ENCODE measurements at places on chromosomes 7 and 10.

DNA sequence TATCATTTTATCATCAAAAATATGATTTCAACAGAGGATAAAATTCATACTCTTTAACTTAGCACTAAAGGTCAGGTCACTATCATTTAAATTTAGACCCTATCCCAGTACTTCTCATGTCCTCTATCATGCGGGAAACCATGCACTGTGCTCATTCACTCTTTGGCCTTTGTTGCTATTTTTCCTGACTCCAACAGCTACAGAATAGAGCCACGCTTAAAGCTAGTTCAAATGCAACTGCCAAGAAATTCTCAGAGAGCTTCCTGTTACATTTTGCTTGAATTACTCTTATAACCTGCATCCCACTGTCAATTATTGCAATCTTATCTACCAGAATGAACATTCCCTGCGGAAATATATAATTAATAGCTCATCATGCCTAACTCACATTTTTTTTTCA lies 58.3 kb downstream of the SEMA3A start:
- no peak for DNase-seq

- DNase-seq: no peak
Observed at GRCh38 chr7:45974540-45975360, 53.7 kb upstream of the IGFBP3 start.

DNA sequence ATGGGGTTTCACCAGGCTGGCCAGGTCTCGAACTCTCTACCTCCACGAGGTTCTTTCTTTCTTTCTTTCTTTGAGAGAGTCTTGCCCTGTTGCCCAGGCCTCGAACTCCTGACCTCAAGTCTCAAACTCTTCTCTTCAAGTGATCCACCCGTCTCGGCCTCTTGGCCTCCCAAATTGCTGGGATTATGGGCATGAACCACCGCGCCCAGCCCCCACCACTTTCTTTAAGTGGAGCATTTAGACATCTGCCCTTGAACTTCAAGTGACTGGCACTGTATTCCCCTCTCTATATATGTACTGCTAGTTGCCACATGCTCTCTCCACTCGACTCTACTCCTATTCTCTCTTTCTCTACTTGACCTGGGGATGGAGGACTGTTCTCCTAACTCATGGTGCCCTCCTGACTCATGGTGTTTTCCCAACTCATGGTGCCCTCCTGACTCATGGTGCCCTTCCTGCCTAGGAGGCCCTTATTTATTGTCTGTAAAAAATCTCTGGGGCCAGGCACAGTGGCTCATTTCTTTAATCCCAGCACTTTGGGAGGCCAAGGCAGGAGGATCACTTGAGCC lies 19.3 kb upstream of the ACHE start:
- no peak for DNase-seq

DNA sequence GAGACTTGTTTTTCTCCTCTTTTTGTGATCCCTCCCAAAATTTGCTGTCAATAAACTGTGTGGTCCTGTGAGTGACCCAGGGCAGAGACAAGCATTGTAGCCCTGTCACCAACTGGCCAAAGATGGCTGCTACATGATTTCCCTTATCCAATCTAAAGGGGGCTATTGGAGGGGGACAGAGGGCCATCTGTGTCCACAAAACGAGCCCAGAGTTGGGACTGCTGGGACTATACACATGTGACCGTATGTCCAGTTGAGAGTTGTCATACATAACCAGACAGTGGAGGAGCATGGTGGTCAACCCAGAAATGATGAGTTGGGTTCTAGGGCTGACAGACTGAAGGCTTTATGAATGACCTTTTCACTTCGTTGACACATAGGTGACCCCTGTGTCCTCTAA lies 55.3 kb upstream of the SDK1 start:
- DNase-seq: no peak

DNA sequence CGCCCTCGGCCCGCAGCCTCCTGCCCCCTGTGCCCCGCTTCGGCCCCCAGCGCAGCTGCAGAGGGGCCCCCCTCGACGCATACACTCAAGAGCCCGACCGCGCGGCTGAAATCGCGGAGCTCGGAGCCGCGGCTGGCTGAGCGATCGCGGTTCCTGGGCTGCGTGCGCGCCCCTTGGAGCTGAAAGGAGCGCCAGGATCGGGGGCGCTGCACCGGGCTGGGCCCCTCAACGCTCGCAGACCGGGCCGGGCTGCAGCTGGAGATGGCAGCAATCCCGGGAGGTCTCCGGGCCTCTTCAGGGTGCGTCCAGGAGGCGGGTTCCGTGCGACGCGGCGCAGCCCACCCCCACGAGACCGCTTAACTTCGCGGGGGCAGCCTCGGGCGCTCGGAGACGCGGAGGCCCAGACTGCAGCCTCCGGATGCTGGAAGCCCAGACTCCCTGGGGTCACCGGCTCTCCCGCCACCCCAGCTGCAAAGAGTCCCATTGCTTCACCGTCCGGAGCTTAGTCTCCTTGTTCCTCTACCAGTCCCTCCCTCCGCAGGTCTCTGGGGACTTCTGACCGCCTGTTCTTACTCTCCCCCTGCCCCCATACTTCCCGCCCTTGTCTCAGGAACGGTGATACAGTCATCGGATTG lies 73.0 kb upstream of the LRRC4 start:
- DNase-seq: no peak

GRCh38 chr7:121302214-121302745 lies 26.5 kb upstream of the WNT16 start:
- no peak for DNase-seq

GRCh38 chr7:33904681-33905388 lies 504 bp upstream of the BMPER start:
- DNase-seq: no peak

- no peak for DNase-seq
Observed at GRCh38 chr10:113754125-113754524, 2.6 kb downstream of the PLEKHS1 start.

GRCh38 chr7:98254951-98255610 lies 3.0 kb upstream of the TECPR1 start:
- peak; percentile 51 for DNase-seq

- DNase-seq: peak; percentile 75
Observed at GRCh38 chr7:135976312-135977006, 700 bp downstream of the MTPN start.

DNA sequence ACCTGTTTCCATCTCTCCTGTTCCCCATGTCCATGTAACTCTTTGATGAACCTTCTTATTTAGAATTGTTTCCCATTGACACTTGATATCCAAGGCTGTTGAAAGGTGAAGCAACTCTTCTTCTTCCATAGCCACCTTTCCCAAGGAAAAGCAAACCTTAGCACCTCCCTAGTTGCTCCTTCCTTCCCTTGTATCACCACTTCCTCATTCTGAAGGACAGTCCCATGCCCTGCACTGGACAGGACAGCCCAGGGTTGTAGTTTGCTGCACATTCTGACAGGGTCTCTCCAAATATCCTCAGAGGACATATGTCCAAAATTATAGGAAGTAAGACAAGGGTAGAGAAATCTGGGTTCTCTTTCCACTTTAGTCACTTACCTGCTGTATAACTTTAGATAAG lies 6.2 kb downstream of the CUZD1 start:
- no peak for DNase-seq

GRCh38 chr7:114109721-114110120 lies 190.9 kb upstream of the PPP1R3A start:
- no peak for DNase-seq

- DNase-seq: no peak
Observed at GRCh38 chr7:108372618-108373017, 83.6 kb downstream of the NRCAM start.

DNA sequence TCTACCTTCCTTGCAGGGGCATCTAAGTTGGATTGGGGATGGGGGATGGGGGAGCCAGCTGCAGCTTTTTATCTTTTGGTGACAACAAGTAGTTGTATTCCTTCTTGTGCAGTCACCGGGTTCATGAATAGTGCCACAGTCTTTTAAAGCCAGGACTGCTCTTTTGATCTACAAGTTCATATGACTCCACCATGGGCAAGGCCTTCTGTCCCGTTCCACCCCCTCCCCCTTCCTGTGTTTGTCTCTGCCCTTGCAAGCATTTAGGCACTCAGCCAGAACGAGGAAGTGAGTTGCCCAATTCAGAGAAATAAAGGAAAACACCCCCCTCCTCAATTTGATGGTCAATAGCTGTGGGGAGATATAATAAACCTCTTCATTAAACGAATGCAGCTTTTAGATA lies 44.8 kb upstream of the EGR2 start:
- no peak for DNase-seq

DNA sequence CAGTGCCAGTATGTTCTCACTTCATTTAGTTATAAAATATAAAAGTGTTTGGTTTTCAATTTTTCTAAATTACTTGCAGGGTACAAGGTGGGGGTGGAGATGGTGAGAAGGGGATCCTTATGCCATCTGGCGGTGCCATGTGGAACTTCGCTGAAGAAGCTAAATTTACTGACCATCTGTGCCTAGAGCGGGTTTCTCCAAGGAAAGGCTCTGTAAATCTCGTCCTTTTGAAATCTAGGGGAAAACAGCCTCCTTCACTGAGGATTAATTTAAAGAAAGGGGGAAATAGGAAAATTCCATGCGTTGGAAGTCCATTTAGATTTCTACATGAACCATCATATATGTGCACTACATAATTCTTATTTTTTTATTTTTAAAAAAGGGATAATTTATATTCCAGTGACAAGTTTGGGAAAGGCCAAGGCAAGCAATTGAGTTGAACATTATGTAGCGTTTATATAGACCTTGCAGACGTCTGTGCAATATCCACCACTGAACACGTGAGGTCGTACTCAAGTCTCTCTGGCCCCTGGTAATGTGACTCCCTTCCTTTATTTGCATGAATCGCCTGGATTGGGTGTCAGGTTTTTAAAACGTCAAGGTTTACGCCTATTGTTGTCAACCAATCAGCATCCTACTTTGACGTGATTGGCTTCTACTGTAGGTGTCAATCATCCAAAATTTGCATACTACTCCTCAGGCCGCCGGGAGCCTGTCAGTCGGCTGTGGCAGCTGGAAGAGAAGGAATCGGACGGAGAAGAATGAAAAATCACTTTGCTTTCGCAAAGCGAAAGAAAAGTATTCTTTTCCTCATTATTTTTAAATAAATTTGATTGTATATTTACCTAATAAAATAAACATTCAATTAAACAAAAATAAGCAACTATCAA lies 297.1 kb upstream of the NFE2L3 start:
- DNase-seq: peak; percentile 90

DNA sequence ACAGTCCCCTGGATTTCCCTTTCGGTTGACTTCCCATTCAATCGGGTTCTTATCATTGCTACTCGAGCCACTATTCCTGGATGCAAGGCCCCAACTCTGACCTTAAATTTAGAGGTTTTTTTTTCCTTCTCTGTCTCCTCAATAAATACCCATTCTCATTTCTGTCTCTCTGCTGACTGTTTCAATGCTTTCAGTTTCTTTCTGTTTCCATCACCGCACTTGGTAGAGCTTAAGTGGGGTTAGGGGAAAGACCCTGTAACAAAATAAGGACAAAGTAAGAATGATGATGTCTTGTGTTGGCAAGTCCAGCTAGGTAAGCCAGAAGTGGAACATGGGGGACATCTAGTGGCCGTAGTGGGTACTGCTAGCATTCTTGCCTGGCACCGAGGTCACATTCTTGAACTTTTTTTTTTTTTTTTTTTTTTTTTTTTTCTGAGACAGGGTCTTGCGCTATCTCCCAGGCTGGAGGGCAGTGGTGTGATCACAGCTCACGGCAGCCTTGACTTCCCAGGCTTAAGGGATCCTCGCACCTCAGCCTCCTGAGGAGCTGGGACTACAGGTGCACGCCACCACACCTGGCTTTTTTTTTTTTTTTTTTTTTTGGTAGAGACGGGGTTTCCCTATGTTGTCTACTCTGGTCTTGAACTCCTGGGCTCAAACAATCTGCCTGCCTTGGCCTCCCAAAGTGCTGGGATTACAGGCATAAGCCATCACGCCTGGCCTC lies 40.3 kb downstream of the ZC3HC1 start:
- DNase-seq: peak; percentile 88

GRCh38 chr7:64874562-64875250 lies 28.4 kb upstream of the ZNF273 start:
- no peak for DNase-seq

GRCh38 chr7:27866828-27867672 lies 127.1 kb downstream of the TAX1BP1 start:
- DNase-seq: no peak

- no peak for DNase-seq
Observed at GRCh38 chr10:70652761-70653657, 19.3 kb upstream of the ADAMTS14 start.

- no peak for DNase-seq
Observed at GRCh38 chr10:70163448-70163847, 6.9 kb downstream of the SAR1A start.

- no peak for DNase-seq
Observed at GRCh38 chr10:132192991-132193665, 6.4 kb downstream of the DPYSL4 start.

GRCh38 chr7:66974986-66975590 lies 20.3 kb downstream of the SBDS start:
- no peak for DNase-seq

DNA sequence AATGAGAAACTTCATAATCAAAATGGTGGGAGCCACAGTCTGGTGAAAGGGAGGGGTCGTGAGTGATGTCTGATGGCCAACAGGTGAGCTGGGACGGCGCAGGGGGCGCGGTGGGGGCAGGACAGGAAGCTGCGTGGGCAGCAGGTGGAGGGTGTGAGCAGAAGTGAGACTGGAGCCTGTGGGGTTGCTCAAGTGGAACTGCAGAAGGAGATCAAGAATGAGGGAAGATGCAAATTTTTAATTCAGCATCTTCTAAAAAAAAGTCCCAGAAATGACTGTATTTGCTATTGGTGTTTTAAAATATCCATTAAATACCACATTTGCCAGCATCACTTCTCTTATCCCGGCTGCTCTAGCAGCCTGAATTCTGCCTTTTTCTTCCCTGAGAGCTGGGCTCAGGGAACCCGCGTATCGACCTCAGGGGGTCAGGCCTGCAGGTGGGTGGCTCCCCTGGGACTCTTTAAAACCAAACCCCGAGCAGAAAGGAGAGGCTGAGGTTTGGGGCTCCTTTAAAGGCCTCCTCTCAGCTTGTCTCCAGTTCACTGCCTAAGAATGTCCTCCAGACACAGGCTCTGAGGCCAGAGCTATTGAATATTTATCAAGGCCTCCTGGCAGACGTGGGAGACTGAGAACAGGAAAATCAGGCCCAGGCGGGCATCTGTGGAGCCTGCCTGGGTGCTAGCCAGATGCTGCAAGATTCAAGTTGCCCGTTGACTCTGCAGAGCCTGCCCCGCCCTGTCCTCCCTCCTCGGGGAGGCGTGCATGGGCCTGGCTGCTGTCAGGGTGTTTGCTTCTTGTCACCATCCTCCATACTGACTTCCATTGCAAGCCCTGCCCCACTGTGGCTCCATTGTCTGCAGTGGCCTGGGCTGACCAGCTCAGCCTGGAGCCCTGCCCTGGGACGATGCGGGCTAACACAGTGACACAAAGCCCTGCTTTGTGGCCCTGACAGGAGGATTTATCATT lies 53.9 kb downstream of the SYPL1 start:
- DNase-seq: no peak

- no peak for DNase-seq
Observed at GRCh38 chr10:130470973-130471372, 334.8 kb downstream of the GLRX3 start.

GRCh38 chr10:9545073-9545472 lies 1472.6 kb upstream of the CELF2 start:
- no peak for DNase-seq

- no peak for DNase-seq
Observed at GRCh38 chr7:40851001-40851400, 716.2 kb downstream of the SUGCT start.

Measured in erythroblast (primary cell).